ENCODE measurements at places on chromosomes 6 and 20.
A peak's percentile ranks its signal among the peaks of the same experiment; 100 is the strongest.

DNA sequence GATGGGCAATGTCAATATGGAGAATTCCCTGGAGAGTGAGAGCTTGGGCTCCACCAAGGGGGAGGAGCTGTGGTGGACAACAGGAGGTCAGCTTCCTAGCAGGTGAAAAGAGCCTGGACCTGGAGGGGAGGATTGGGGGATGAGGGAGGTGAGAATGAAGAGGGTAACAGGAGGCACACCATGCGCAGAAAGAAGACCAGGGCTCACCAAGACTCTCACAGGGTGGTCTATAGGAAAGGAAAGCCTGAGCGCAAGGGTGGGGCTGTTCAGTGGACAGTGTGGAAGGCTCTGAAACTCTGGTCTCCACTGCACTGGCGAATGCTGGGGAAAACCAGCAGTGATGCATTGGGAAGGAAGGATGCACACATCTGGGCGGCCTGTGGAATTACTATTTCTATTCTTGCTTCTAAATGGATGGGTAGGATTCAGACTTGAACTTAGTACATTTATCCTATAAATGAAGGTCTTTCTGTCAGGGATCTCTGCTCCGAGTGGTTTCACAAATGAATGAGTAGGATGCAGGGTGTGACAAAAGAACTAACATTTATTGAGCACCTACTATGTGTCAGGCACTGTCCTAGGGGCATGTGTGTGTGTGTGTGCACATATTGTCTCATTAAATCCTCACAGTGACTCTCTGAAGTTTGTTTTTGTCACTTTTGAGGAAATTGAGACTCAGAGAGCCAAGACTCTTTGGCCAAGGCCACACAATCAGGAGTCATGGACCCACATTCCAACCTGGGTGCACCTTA, 152.7 kb downstream of the CD83 start:
- DNase-seq: no peak

GRCh38 chr6:39440039-39440426, 117.5 kb upstream of the KCNK16 start:
- peak; percentile 16 for DNase-seq

GRCh38 chr6:153526479-153526878, 395.4 kb upstream of the RGS17 start:
- no peak for DNase-seq

GRCh38 chr20:46213946-46214823, 94.1 kb downstream of the CDH22 start:
- DNase-seq: no peak

DNA sequence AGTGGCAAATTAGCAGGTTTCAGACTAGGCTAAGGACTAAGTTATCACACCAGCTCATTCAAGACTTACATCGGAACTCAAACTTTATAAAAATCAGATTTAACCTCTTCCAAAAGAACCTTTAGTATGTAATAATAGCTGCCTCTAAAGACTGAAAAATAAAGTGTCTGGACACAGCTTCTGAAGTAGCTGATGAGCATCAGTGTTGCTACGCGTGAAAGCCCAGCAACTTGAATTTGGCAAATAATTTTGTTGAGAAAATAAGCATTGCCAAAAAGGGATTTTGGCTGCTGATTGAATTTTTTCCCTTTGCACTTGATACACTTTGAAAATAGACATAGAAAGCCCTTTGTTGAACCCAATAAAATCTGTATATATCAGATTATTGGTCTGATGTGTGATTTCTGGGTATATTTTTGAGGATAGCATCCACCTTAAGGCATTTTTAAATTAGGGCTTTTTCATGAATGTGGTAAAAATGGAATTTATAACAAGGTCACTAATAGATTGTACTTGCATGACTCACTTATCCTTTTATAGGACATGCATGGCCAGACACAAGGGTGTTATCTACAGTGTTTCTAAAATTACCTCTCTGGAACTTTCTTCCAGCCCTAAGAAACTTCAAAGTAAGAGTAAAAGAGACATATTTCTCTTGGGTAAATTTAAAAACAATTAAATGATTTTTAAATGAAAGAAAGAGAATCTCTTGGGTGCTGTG, 350.4 kb downstream of the TENT5A start:
- peak; percentile 69 for DNase-seq

DNA sequence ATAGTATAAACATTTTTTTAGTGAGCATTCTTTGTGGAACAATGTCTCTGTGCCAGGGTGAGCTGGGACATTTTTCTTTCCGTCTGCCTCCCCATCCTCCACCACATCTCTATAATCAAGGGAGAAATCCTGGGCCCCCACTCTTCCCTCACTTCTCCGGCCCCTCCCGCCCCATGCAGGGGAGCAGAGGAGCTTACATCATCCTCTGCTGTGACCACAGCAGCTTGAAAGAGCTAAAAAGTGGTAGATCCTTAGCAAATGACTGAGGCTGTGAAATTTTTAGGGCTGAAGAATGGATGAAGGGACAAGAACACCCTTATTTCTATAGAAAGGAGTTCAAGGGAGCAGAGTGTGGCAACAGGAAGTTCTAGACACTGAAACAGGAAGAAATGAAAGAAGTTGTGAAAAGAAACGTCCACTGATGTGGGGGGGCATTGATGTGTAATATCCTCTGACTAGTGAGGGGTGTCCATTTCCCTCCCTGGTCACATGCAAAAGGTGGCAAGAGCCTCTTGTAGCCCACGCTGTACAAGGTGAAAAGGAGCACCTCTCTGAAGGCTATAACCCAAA, 380.3 kb upstream of the JARID2 start:
- DNase-seq: peak; percentile 24

DNA sequence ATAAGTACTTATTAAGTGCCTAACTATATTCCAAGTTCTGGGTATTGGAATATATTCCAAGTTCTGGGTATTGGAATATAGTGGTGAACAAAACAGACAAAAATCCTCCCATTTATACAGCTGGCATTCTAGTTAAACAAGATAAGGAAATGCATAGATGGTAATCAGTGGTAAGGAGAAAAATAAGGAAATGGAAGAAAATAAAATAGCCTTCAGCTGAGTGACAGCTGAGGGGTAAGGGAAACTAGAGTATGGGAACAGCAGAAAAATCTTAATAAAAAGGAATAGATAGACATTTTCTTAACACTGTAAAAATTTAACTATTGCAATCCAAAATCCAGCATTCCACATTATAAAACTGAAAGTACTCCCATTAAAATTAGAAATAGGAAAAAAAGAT, 17.2 kb upstream of the WFDC10A start:
- DNase-seq: no peak

- DNase-seq: no peak
Measured at GRCh38 chr6:2055911-2056310, 189.5 kb downstream of the GMDS start.

DNA sequence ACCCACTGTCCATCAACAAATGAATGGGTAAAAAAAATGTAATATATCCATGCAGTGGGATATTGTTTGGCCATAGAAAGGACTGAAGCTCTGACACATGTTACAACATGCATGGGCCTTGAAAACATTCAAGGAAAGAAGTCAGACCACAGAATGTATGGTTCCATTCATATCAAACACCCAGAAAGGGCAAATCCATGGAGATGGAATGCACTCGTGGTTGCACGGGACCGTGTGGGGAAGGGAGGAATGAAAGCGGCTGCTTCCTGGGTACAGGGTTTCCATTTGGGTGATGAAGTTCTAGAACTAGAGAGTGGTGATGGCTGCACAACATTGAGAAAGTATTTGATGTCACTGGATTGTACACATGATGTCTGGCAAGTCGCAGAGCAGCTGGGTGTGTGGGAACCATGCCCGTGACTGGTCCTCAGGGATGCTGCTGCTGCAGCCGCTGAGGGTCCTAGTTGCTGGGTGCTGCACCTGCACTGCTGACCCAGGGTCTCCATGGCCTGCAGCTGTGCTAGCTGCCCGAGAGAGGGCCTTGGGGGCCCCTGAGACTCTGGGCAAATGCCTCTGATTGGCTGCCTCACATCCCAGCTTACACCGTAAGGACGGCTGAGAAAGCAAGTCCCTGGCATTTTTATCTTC, 220.3 kb downstream of the NRN1 start:
- no peak for DNase-seq

DNA sequence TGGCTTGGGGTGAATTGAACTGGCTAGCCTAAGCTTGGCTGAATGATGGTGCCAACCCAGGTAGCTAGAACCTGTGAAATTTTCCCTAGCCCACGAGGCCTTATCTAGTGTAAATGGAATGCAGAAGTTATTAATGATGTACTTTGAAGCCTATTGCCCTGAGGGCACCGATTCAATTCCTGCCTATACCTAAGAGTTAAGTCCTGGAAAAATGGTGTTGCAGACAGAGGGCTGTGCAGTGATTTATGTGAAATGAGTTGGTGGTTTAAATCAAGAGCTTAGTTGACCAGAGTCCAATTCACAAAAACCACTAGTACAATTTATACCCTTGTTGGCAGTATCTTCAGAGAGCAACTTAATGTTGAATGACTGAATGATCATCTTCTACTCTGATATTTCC, 373.8 kb upstream of the JAG1 start:
- peak; percentile 20 for DNase-seq

DNA sequence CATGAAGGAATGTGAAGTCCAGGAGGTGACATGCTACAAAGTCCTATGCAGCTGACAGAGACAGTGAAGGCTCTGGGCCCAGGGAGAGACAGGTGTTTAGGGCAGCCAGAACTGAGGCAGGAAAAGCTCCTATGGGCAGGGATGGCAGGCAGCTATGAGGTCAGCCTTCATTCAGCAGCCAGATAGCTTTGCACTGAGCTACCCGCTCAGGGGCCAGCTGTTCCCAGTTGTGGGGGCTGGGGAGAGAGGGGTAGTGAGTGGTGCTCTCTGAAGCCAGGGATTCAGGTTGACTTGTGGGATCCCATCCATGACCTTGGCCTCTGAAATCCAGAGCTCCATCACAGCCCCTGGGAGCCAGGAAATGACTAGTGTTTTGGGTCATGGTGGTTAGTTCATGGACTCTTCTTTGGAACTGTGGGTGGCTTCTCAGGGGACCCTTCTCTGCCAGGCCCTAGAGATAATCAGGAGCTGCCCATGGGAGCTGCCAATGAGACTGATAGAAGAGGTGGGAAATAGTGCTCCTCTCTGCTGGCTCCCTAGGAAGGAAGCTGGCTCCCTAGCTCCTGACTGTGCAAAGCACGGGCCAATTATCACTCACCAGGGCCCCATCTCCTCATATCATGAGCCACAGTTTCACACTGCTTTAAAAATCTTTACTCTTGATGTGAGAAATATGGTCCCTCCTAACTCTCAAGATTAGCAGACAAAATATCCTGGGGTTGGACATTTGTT, 127.7 kb downstream of the VEGFA start:
- DNase-seq: no peak

DNA sequence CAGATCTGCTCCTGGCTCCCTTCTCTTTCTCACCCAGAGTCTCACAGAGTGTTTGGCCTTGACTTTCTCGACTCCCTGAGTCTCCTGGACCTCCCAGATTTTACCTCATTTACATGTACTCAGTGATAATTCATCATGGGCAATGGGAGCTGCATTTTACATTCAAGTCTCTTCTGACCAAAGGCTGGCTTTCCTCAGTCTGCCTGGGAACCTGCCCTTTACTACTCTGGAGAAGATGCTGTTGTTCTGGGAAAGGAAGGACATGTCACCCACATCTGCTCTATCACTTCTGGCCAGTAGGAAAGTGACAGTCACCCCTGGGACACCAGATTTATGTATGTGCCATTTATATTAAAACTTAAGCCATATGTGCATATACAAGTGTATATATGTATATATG, 7.4 kb downstream of the LRRN4 start:
- DNase-seq: no peak

GRCh38 chr6:112014483-112014882, 39.4 kb upstream of the CCN6 start:
- DNase-seq: peak; percentile 59

- DNase-seq: peak; percentile 11
Measured at GRCh38 chr20:38046572-38046971, 13.0 kb downstream of the RPRD1B start.

- no peak for DNase-seq
Measured at GRCh38 chr6:19472850-19473249, 364.3 kb upstream of the ID4 start.

- DNase-seq: peak; percentile 95
Measured at GRCh38 chr6:16929809-16930208, 168.5 kb upstream of the ATXN1 start.

DNA sequence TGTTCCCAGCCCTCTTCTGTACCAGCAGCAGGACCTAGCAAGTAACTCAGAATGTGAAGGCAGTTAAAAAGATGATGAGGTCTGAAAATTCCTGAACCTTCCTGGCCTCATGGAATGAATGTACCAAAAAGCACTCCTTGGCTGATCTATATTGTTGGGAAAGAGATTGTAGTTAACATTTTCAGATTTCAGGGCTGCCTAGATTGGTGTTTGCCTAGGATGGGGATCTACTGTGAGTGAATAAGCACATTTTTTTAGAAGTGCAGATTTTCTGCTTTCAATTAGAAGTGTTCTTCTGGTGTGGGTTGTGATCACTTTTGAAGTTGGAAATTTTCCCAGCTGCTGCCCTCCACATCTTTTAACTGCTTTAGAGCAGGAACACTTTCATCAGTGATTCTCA, 6.2 kb downstream of the MYLIP start:
- no peak for DNase-seq

GRCh38 chr6:95546148-95546547, 31.2 kb upstream of the MANEA start:
- DNase-seq: no peak

- no peak for DNase-seq
Measured at GRCh38 chr6:169825558-169826225, 74.3 kb downstream of the ERMARD start.

DNA sequence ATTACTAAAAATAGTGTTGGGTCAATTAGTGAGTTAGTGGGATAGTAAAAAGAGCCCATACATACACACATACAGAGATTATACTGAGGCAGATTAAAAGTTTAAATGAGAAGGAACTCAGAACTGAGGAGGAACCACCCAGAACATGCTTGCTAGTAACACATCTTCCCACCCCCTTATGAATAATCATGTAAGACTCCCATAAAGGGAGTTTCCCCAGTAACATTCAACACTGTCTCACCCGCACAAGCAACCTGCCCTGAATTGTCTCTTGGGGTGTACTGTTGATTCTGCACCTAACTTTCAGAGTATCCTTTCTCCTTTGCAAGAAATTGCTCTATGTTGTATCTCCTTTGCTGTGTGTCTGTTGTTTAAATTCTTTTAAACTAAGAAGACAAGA, 11.1 kb upstream of the HLA-DQB2 start:
- no peak for DNase-seq

DNA sequence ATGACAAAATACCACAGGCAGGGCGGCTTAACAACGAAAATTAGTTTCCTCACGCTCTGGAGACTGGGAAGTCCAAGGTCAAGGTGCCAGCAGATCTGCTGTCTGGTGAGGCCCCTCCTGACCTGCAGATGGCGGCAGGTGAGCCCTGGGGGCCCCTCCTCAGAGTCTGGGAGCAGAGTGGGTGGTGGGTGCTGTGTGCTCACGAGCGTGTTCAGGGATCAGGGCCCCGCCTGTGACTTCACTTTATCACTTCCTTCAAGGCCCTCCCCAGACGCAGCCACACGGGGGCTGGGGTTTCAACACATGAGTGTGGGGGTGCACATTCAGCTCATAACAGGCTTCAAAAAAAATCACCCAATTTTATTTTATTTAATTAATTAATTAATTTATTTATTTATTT, 39.3 kb downstream of the SLC2A4RG start:
- no peak for DNase-seq
